ENCODE measurements at places on chromosomes 2 and 18.

- no peak for DNase-seq
These were observed 12.4 kb downstream of the ANO7 start for GRCh38 chr2:241200822-241201395.

- no peak for DNase-seq
These were observed 119.9 kb upstream of the PIEZO2 start for GRCh38 chr18:11269257-11269656.

- no peak for DNase-seq
These were observed 7.4 kb upstream of the RAB1A start for GRCh38 chr2:65137197-65137775.

DNA sequence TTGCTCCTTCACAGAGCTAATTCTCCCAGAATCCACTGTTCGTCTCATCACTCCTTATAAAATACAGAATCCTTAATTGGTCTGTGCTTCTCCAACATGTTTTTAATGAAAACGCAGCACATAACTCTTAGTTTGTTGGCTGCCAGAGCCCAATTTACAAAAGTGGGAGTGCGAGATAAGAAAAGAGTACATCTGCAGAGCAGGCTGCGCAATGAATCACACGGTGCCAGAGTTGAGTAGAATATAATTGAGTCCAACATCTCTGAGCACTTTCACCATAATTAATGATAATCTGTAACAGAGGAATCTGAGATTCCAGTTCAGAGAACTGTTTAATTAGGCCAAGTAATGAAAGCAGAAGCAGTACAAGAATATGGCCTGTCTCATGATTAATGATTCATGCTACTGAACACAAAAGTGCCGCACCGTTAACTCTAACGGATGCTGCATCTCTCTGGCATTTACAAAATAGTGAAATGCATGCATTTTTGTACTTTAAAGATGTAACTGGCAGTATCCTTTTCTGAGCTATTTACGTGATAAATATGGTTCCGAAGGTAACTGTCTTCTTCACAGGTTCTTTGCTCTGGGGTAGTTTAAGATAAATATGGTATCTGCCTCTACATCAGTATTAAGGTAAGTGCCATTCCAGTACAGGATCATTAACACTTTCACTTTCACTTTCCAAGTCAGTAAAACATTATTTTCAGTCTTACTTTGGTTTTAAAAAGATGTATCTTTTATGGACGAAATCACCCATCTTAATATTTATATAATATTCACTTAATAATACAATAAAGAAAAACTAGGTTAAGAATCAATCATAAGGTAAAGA lies 785.6 kb downstream of the NR4A2 start:
- no peak for DNase-seq

DNA sequence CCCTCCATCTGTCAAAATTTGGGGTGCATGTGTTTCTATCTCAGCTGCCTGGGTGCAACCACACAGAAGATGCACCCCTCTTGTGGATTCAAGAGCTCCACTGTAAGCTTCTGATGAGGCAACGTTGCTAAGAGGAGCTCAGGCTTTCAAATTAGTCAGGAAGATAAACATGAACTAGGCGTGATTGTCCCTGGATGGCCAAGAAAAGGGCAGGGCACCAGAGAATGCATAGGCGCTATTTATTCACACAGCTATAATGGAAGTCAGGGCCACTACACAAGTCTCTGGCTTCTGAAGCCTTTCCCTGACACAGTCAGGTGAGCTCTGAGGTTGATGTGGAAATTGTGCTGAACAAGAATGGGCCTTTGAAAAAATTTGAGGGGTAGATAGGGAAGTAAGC lies 1466.0 kb upstream of the CELF4 start:
- no peak for DNase-seq

GRCh38 chr2:177598326-177599138 lies 206.0 kb downstream of the AGPS start:
- DNase-seq = no peak

GRCh38 chr2:78263571-78263970 lies 741.4 kb upstream of the LRRTM4 start:
- no peak for DNase-seq

DNA sequence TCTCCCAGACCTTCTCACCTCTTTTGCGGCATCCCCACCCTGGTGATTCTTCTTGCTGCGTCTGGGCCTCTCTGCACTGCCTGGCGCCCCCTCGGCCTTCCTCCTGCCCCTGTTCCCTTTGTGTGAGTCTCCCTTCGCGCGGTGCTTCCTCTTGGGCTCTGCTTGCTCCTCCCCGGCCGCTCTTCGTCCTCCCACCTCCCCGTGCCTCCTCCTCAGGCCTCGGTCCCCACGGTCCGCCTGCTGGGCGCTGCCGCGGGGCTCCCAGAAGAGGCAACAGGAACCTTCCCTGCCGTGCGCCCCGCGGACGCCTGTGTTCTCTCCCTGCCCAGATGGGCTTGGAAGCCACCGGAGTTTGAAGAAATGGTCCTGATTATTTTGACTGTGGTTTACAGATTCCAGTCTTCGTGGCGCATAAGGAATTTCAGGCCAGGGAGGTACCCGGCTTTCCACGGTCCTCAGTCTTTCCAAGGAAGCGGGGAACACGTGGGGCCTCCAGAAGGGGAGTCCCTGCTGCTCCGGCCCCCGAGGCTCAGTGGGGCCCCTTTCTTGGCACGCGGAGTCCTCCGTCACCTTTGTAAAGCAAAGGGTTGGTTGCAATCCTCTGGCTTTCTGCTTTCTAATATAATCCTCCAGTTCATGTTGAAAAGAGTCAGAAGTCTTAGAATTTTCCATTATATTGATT lies 13.1 kb downstream of the RNU2-63P start:
- DNase-seq = no peak

DNA sequence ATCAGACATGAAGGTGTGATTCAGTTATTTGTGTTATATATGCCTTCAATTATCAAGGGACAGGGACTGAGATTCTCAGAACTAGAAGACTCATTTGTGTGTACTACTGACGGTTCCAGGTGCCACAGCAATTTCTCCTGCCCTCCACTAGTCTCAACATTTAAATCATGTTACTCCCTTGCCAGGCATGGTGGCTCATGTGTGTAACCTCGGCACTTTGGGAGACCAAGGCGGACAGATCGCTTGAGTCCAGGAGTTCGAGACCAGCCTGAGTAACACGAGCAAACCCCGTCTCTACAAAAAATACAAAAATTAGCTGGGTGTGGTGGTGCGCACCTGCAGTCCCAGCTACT lies 1.1 kb downstream of the CNDP2 start:
- no peak for DNase-seq

DNA sequence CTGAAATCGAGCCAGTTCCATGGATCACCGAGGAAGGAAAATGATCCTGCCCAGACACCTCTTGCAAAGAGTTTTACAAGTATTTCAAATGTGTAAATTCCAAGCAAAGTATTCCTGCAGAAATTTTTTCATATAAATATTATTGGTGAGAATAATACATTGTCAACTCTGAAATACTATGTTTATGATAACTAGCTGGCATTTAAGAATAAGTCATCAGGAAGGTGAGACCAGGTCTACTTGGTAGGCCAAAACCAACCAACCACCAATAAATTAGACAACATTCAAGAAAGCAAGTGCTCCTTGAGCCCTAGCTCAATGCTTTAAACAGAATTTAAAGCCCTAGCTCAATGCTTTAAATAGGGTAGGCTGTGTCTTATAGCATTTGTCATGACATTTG lies 21.7 kb downstream of the SCN7A start:
- no peak for DNase-seq

DNA sequence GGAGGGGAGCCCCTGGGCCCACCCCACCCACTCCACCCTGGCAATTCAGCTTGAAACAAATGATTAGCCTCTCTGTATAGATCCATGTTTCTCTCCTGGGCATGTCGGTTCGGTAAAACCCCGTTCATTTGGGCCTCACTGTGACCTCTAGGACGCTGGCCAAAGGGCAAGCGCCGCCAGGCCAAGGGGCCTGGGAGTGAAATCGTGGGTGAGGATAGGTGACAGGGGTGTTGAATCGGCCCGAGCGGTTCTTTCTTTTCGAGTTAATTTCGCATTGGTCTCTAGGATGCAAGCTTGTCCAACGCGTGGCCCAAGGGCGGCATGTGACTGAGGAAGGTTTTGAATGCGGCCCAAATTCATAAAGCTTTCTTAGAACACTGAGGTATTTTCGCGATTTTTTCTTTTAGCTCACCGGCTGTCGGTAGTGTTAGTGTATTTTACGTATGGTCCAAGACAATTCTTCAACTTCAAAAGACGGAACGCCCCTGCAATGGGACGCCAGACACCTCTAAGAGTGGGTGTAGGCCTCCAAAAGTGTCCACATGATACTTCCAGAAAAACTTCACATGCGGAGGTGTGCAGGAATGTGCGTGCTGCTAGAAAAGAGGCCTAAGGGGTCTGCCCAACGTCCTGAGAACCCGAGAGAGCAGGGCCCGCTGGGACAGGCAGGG lies 9.8 kb upstream of the ARID5A start:
- no peak for DNase-seq

GRCh38 chr18:40360558-40360957 lies 1594.5 kb upstream of the PIK3C3 start:
- no peak for DNase-seq

GRCh38 chr18:3648641-3649040 lies 198.7 kb downstream of the TGIF1 start:
- no peak for DNase-seq

- no peak for DNase-seq
These were observed 336.7 kb upstream of the KCNH7 start for GRCh38 chr2:163175294-163175693.

DNA sequence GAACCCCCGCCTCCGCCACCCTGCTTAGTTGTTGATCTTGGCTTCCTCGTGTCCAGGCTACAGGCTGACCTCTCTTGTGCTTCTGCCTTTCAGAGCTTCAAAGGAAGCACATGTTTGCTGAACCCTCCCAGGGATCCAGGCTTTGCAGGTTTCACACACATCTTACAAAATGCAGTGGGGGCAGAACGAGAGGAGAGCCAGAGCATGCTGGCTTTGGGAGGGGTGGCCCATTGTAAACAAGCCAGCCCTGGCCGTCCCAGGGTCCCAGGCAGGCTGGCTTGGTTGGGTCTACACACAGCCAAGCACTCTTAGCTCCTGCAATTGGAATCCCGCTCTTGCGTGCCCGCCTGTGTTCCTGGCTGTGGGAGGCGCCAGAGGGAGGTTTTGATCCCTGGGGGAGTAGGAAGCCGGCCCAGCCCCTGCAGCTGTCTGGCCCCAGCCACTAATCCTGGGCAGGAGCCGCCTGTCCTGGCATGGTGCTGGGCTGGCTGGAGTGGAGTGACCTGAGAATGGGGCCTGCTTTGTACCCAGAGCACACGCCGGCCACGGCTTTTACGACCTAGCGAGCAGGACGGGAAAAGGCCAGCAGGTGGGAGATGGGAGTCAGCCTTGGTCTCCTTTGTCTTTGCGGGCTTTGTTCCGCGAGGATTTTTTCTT lies 53.9 kb downstream of the SH3BP4 start:
- DNase-seq = no peak

GRCh38 chr2:35080231-35080910 lies 1275.2 kb upstream of the CRIM1 start:
- DNase-seq = no peak

DNA sequence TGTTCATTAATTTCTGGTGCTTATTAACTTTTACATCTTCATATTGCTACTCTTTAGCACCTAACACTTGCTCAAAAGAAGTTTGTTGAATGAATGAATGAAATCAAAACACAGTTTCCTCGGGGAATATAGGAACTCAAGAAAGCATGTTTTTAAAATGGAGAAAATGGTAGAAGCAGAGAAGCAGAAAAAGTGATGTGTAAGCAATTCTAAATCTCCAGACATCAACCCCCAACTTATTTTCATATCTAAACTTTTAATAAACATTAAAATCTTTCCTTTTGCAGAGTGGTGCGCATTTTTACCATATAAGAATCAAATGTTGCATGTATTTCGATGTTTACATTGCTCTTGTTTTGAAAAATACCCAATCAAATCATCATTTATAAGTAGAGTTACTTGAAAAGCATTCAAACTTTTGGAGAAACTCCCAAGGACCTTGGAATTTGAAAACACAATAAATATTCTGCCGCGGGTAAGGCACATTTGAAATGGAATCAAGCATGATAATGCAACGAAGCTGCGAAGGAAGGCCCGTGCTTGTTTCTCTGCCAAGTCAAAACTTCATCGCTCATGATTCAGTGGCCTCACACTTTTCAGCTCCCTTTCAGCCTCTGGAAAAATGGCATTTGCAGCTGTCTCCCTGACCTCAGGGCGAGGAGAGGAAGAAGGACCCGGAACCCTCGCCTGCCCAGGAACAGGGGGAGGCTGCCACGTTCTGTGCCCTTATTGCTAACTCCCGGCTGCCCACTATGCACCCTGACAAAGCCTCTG lies 26.7 kb upstream of the SMIM21 start:
- no peak for DNase-seq

- DNase-seq = no peak
These were observed 910 bp downstream of the SRSF7 start for GRCh38 chr2:38750011-38750890.

- DNase-seq = no peak
These were observed 160.0 kb downstream of the RNF152 start for GRCh38 chr18:61732854-61733253.

- DNase-seq = no peak
These were observed 34.9 kb downstream of the SLC20A1 start for GRCh38 chr2:112680666-112681101.

DNA sequence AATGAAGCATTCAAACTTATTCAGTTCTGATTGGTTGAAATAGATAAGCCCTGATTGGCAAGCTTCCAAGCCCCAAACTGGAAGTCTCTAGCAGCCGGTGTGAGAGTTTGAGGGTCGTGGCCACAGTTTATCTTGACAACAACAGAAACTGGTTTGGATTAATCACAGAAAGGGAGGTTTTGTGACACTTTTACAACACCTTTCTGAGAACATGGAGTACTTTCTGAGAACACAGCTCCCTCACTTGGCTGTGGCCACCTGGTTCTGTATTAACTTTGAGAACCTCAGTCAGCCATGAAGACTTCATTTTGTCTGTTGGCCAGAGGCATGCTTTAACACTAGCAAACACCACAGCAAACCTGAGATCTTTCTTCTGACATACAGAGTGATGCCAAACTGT lies 280.7 kb upstream of the VWC2L start:
- DNase-seq = no peak

- no peak for DNase-seq
These were observed 46.9 kb upstream of the SPATS2L start for GRCh38 chr2:200259577-200259957.

GRCh38 chr2:40317761-40318160 lies 134.1 kb downstream of the SLC8A1 start:
- no peak for DNase-seq

Data from NCI-H1930 (cell line).